WERI-Rb-1 (cell line): ENCODE measurements at places on chromosomes 5 and 9.

- DNase-seq = no peak
These were observed 51.7 kb downstream of the S1PR3 start for GRCh38 chr9:89042984-89043383.

- no peak for DNase-seq
These were observed 223.2 kb upstream of the PANK3 start for GRCh38 chr5:168802337-168802736.

DNA sequence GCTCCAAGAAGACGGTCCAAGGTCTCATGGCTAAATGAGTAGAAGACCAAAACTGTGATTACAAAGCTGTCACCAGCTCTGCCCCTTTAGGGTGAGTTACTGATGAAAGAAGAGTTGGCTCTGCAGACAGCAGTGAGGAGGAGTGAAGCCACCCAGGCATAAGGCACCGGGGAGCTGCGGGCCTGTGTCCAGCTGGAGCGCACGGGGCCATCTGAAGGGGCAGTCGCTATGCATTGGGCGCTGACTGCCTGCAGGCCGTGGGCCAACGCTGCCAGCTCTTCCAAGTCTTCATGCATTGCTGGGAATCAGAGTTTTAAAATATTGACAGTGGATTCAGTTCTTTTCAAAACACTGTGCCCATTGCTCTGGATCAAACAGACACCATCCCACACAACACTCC, 70.3 kb downstream of the DAPK1 start:
- no peak for DNase-seq

DNA sequence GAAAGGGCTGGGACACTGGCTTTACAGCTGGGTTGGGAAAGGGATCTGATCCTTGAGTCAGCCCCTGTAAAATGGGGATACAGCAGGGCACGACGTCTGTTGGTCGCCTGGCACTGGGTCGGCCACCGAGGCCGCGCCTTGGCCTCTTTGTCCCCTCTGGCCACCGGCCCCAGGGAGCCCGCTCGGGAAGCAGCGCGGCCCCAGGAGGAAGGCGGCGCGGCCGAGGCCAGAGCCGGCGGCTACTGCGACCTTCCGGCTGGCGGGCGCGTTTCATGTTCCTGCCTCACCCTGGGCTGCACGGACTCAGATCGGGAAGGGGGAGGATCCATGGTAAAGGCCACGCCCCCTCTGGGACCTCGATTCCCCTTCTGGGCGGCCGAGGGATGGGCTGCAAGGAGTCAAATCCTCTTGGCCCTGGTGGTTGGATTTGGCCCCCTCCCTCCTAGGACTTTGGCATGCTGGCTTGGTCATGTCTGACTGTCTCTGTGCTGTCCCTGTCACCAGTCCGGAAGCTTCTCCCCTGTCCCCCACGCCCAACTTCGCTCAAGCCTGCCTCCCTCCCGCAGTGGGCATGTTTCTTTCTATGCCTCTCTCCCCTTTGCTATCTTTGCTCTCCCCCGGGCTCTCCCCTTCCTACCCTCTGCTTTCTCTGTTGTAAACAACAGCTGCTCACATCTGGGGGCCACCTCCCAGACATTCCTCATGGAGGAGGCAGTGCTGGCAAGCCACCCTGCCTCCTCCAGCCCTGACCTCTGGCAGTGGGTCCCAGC, 25.8 kb downstream of the FPGS start:
- DNase-seq = no peak

GRCh38 chr5:139950436-139950835, 92.7 kb downstream of the NRG2 start:
- peak; percentile 58 for DNase-seq

DNA sequence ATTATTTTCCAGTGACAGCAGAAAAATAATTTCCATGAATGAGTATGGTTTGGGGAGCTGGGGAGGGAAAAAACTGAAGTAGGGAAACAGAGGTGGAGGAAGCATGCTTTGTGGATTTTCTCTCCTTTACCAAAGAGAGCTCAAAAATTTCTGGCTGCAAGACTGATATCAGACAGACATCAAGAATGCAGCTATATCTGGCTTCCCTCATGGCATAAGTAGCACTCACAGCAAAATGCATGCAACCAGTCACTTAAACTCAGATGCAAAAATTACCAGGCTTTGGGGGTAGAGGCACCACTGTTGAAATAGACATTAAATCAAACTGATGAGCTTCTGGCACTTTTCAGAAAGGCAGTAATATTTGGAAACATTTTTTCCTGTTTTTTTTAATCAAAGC, 196.9 kb downstream of the TSSK1B start:
- no peak for DNase-seq

- no peak for DNase-seq
These were observed 463.6 kb downstream of the SPOCK1 start for GRCh38 chr5:137035480-137035878.

- no peak for DNase-seq
These were observed 1879.2 kb upstream of the CDH9 start for GRCh38 chr5:28917631-28918030.

DNA sequence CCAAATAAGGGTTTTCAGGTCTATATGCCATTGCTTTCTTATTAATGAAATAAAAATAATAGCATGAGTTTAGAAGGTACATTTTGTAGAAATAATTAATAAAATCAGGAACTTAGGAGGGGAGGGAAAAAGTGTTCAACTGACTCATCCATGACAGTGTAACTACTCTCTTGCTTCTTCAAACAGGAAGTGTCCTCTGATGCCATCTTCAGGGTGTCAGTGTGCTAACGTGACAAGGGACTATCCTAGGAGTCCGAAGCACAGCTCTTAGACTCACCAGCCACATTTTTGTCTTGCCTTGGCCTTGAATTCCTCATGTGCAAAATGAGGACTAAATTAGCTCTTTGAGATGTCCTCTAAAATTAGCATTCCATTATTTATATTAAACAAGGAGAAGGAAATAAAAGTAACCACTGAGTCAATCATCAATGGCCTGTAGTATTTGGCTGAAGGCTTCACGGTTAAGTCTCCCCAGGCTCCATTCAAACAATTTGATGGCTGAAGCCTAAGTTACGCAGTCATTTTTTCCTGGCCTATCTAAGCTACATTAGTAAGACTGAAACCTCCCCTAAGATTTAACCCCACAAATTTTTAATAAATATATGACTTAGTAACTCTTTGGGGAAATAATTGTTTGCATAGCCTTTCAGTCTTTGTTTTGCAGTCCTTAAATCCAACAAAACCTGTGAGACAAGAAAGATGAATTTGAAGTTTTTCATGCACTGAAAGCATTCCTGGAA, 151.1 kb downstream of the ARL15 start:
- DNase-seq = no peak

DNA sequence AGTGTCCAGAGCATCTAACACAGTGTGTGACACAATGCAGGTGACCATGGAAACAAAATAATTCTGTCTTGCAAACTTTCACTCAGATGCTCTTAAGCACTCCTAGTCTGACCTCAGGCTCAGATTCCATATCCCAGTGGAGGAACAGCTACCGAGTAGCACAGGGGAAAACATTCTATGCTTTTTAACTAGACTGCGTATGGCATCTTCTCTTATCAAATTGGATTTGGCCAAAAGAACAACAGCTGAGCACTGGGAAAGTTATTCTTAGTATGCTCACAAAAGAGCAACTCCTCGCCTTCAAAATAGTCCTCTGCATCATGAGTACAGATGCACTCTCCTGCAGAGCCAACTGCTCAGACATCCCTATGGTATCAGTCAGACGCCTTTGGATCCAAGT, 528.2 kb upstream of the DAP start:
- DNase-seq = no peak

DNA sequence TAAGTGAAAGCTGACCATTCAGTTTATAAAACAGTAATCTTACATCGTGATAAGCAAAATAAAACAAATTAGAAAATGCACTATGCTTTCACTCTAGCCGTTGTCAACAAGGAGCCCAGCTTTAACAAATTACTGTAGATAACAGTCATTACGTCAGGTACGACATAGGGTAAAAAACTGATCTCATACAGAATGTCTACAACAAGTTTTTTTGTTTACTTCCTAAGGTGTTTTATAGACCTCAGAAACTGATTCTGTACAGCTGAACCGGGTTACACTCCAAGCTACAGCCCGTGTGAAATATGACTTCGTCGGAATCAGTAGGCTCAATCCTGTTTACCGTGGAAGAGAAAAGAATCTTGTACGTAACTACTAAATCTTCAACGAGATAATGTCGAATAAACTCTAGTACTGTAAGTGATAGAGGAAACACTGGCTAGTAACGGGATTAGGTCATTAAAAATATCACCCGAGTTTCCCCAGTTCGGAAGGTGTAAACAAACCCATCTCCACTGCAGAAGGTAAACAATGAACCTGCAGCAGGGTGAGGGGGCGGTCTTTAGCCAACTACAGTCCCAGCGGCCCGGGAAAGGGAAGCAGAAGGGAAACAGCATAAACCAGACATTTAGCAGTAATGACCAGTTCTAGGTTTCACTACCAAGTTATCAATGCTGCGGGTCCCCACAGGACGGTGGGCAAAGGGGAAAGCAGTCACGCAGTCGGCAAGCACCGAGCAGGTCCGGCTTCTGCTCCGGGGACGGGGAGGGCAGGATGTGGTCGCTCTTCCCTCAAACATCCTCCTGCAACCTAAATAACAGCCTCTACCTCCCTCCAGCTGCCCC, 1.1 kb downstream of the RICTOR start:
- peak; percentile 37 for DNase-seq

GRCh38 chr9:95057101-95057500, 260.4 kb downstream of the FANCC start:
- DNase-seq = no peak

DNA sequence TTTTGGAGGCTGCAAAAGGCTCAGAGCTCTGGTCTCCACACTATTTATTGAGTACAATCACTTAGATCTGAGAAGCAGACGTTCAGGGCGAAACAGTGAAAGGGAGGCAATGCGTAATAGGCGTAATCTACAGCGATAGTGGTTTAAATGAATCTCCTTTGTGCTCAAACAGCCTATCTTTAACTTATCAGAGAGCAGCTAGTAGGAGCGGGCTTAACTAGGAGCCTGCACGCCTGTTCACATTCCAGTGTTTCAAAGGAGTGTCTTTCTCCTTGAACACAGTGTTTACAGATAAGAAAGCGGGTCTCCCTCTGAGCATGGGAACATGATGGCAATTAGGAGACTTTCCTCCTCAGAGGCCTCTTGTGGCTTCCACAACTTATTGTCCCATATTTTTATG, 49.4 kb downstream of the AP3B1 start:
- no peak for DNase-seq

DNA sequence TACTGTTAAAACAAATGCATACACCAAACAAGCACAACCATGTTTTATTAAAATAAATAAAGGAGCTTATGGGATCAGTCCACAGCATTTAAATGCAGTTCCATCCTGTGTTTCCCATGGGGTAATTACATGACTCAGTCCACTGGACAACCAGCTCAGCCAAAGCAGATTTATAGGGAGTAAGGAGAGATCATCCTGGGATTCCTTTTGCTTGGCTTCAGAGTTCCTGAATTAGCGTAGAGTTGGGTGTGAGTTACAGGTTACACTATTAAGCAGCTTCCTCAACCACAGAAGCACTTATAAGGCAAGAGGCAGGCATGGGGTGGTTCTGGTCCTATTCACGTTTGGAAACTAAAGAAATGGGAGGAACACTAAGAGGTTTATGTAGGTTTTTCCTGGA, 381.1 kb upstream of the ACTBL2 start:
- DNase-seq = peak; percentile 68

DNA sequence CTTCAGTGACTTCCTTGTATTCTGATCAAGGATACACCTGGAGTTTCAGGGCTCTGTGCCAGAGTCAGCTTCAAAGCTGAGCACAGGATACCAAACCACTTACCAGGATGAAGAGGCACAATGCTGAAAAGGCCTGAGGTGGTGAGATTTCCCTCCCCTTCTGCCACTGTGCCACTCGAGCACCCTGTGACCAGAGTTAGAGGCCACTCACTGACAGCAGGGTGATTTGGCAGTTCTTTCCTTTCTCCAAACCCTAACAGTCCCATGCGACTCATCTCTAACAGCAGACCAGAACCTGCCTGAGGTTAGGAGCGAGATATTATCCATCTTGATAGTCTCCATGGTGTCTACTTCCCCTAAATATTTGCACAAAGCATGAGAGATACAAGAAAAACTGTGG, 1.8 kb downstream of the PLGRKT start:
- no peak for DNase-seq

GRCh38 chr5:143755966-143756365, 56.0 kb upstream of the HMHB1 start:
- DNase-seq = no peak

DNA sequence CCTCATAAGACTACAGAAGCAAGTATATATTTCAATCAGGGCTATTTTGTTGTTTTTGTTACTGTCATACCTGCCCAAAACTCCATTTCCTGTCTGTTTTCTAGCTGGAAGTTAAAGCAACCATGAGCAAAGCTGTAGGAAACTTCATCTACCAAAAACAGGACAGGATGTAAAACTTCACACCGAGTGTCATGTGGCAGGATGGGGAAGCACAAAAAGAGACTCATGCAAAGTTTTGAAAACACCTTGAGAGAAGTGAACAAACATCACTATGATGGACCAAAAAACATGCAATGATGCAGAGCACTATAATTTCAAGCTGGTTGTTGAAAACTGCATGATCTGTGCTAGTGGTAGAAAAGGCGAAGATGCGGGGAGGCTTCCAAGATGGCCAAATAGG, 6.3 kb upstream of the GZMA start:
- DNase-seq = no peak
